ENCODE measurements at places on chromosomes 6 and 20. TPM values are rescaled to one million over a fixed set of nuclear protein-coding genes. Genes with fewer than 3 reads are reported as not detected.
A peak's percentile ranks its signal among the peaks of the same experiment; 100 is the strongest.

Gene OR2H2
- total RNA-seq, result not detected

Gene OTOR
- not detected for total RNA-seq

Gene OR2B6
- not detected for total RNA-seq

Gene ZNF311
- total RNA-seq, result not detected

Gene HRH3
- total RNA-seq, result 0.15 TPM

Gene SHLD1
- 8.2 TPM for total RNA-seq

Gene TRIM15
- total RNA-seq, result 0.08 TPM

Gene TMEM217
- 0.73 TPM for total RNA-seq

Gene SLC17A9
- 2.1 TPM for total RNA-seq

GRCh38 chr6:156474507-156475120 lies 302.6 kb upstream of the ARID1B start:
- H3K4me3 ChIP-seq, result no peak overlapping the region
- no peaks in the 10 kb centered on the region for H3K27me3 ChIP-seq

DNA sequence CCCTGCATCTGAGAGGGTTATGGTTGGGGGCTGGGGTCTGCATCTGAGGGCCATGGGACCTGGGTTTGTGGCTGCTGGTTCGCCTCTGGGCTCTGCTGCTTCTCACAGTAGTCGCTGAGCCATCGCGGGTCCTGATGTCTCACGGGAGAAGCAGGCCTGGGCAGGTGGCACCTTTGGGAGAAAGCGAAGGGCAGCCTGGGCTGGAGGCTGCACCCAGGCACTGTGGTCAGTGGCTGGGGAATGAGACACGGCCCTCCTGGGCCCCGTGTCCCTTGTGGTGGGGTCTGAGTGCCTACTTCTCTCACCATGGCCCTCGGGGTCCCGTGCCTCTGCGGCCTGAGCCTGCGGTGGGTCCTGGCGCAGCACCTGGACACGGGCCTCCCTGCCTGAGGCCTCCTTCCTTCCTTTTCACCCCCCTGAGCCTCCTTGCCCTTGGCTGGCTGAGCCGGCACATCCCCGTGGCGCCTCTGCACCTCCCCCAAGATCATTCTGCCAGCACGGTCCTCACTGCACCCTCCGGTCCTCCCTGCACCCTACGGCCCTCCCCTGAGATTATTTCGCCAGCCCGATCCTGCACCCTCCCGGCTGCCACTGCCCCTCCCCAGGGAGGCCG lies 206.0 kb downstream of the ERMARD start:
- H3K36me3 ChIP-seq, result no peaks in the 10 kb centered on the region
- H3K27me3 ChIP-seq, result 0 out of 2 replicates have a peak, but pooled peaks cover 2% of the 10 kb centered on the region
- H3K4me3 ChIP-seq, result no peak overlapping the region
- DNase-seq, result no peak
- H3K27ac ChIP-seq, result no peak overlapping the region

GRCh38 chr20:13219327-13220193 lies 1.5 kb upstream of the ISM1 start:
- no peak for DNase-seq
- H3K27ac ChIP-seq, result no peak overlapping the region
- H3K36me3 ChIP-seq, result no peaks in the 10 kb centered on the region
- H3K4me3 ChIP-seq, result no peak overlapping the region

DNA sequence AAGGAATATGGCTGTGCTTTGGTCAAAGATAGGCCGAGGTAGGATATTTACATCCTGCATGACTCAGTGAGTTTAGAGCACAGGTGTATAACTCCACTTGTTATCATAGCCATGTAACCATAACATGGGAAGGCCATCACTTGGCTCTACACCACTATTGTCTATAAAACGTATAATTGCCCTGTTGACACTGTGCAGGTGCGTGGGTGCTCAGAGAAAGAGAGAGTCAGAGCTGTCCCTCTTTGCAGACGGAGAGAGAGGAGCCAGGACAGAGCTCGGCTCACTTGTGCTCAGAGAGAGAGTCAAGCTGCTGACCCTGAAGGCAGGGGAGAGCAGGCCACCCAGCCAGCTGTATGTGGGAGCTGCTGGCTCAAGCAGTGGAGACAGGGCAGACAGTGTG lies 46.0 kb downstream of the OR2B6 start:
- H3K36me3 ChIP-seq, result no peaks in the 10 kb centered on the region
- H3K27me3 ChIP-seq, result no peaks in the 10 kb centered on the region

DNA sequence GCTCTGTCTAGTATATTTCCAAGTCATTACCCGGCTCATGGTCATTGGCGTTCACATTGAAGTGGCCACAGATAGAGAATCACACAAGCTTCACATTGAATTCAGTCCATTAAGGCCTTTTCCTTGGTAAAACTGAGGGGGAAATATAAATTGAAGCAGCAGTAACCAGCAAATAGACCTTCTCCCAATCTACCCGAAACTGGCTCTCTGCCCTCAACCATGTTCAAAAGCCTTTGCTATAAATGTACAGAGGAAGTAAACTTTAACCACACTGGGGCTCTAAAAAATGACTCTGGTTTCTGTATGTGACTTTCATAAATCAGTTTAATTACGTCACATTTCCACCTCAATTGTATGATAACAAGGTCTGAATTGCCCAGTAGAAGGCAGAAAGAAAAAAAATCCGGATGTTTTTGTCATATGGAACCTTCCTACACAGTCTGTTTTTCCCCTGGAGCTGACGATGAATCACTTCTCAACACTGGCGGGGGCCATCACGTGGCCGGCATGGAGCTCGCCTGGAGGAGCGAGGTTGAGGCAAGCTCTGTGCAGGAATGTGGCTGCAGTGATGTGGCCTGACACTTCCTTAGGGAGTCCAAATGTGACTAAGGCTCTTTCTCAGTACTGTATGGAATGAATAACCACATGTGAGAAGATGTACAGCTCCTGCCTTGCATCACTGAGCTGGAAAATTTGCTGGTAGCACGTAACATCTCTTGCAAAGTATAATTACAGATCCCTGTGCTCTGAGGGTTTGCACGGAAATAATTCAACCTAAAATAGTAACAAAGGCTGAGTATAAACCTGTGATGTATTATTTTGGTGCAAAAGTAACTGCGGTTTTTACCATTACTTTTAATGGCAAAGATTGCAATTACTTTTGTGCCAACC lies 58.6 kb upstream of the SNX9 start:
- H3K4me3 ChIP-seq, result peak overlapping the region; percentile 20
- H3K27me3 ChIP-seq, result no peaks in the 10 kb centered on the region
- H3K27ac ChIP-seq, result no peak overlapping the region

GRCh38 chr6:148771212-148771601 lies 24.4 kb downstream of the UST start:
- H3K27me3 ChIP-seq, result no peaks in the 10 kb centered on the region
- no peak overlapping the region for H3K27ac ChIP-seq
- no peaks in the 10 kb centered on the region for H3K4me1 ChIP-seq

DNA sequence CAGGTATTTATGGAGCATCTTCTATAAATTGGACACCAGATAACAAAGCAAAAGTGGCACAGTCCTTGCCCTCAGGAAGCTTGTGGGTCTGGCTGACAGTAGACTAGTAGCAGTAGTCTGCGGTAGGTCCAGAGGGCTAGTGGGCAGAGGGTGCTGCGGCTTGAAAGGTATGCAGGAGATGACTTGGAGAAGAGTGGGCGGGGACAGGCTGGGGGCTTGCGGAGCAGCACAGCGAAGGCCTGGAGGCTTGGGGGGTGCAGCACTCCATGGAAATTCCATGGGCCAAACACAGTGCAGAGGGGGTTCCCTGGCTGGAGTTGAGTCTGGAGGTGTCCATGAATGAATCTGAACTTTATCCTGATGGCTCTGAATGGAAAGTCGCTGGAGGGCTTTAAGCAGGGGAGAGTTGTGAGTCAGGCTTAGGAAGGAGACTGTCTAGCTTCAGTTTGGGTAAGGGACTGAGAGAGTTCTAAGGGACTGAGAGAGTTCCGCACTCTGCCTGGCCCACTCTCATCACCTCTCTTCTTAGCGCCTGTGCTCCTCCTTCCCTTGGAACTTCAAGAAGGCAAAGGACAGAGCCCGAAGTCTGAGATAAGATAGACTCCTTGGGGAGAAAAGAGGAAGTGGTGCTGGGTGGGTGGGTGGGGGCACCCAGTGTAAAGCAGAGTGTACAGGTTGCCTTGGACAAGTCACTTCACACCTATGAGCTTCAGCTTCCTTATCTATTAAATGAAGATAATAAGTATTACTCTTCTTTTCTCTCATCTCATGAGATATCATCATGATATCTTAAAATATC lies 8.8 kb downstream of the PKIG start:
- H3K4me1 ChIP-seq, result no peaks in the 10 kb centered on the region
- no peaks in the 10 kb centered on the region for H3K27me3 ChIP-seq
- H3K36me3 ChIP-seq, result no peaks in the 10 kb centered on the region
- no peak for DNase-seq

GRCh38 chr6:127186889-127187288 lies 68.4 kb downstream of the RSPO3 start:
- H3K27me3 ChIP-seq, result no peaks in the 10 kb centered on the region
- H3K27ac ChIP-seq, result no peak overlapping the region
- DNase-seq, result peak; percentile 79

DNA sequence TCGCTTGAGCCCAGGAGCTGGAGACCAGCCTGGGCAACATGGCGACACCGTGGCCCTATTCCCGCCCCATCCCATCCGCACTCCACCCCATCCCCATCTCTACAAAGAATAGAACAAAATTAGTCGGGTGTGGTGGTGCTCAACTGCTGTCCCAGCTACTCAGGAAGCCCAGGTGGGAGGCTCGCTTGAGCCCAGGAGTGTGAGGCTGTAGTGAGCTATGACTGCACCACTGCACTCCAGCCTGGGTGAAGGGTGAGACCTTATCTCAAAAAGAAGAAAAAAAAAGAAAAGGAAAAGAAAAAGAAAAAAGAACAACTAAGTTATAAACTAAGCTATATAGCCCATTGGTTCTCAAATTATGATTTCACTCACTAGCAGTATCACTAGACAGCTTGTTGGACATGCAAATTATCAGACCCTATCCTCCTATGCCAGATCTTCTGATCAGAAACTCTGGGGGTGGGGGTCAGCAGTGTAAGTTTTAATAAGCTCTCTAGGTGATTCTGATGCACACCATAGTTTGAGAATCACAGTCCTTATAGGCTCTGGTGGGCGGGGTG lies 491 bp upstream of the ITCH start:
- H3K4me1 ChIP-seq, result peaks cover 5% of the 10 kb centered on the region
- H3K27ac ChIP-seq, result no peak overlapping the region
- no peak for DNase-seq
- peak overlapping the region; percentile 80 for H3K4me3 ChIP-seq

GRCh38 chr6:95658886-95659285 lies 81.6 kb downstream of the MANEA start:
- H3K27ac ChIP-seq, result no peak overlapping the region
- DNase-seq, result no peak
- H3K27me3 ChIP-seq, result no peaks in the 10 kb centered on the region
- no peak overlapping the region for H3K4me3 ChIP-seq
- no peaks in the 10 kb centered on the region for H3K36me3 ChIP-seq

GRCh38 chr6:139927236-139927635 lies 552.8 kb upstream of the CITED2 start:
- H3K4me1 ChIP-seq, result peaks cover 19% of the 10 kb centered on the region
- no peak overlapping the region for H3K4me3 ChIP-seq
- H3K36me3 ChIP-seq, result no peaks in the 10 kb centered on the region
- no peak for DNase-seq
- H3K27ac ChIP-seq, result no peak overlapping the region
- no peaks in the 10 kb centered on the region for H3K27me3 ChIP-seq

DNA sequence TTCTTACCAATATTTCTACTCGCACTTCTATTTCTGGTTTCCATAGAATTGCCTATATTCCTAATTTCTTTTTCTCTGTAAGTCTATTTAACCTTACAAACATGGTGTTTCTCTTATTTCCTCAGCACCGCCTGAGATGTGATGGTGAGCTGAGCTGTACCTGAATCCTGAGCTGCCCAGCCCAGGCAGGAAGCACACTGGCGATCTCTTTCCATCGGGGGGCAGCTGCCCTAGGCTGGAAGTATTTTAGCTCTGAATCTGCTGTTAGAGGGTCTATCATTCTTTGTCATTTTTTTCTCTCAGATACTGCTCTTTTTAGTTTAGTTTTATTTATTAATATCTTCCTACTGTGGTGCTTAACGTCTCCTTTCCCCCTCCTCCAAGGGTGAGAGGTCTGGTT lies 173.4 kb upstream of the SLC35B3 start:
- no peak overlapping the region for H3K27ac ChIP-seq
- DNase-seq, result no peak
- H3K4me3 ChIP-seq, result no peak overlapping the region
- no peaks in the 10 kb centered on the region for H3K27me3 ChIP-seq

GRCh38 chr6:26743157-26743821 lies 83.7 kb upstream of the ZNF322 start:
- H3K27me3 ChIP-seq, result no peaks in the 10 kb centered on the region
- DNase-seq, result no peak
- H3K4me3 ChIP-seq, result no peak overlapping the region
- H3K36me3 ChIP-seq, result no peaks in the 10 kb centered on the region
- no peaks in the 10 kb centered on the region for H3K4me1 ChIP-seq

GRCh38 chr20:21498195-21498594 lies 15.7 kb downstream of the NKX2-2 start:
- no peaks in the 10 kb centered on the region for H3K36me3 ChIP-seq
- no peak overlapping the region for H3K4me3 ChIP-seq
- DNase-seq, result no peak
- H3K4me1 ChIP-seq, result no peaks in the 10 kb centered on the region
- H3K27ac ChIP-seq, result no peak overlapping the region
- no peaks in the 10 kb centered on the region for H3K27me3 ChIP-seq

GRCh38 chr6:35476004-35476403 lies 7.8 kb downstream of the RPL10A start:
- H3K27ac ChIP-seq, result no peak overlapping the region
- H3K27me3 ChIP-seq, result no peaks in the 10 kb centered on the region
- peaks cover 29% of the 10 kb centered on the region for H3K36me3 ChIP-seq
- DNase-seq, result no peak
- H3K4me3 ChIP-seq, result no peak overlapping the region

GRCh38 chr20:62499758-62500236 lies 24.0 kb upstream of the GATA5 start:
- no peak overlapping the region for H3K4me3 ChIP-seq
- peaks cover 4% of the 10 kb centered on the region for H3K27me3 ChIP-seq
- H3K4me1 ChIP-seq, result peaks cover 8% of the 10 kb centered on the region
- peak; percentile 47 for DNase-seq

DNA sequence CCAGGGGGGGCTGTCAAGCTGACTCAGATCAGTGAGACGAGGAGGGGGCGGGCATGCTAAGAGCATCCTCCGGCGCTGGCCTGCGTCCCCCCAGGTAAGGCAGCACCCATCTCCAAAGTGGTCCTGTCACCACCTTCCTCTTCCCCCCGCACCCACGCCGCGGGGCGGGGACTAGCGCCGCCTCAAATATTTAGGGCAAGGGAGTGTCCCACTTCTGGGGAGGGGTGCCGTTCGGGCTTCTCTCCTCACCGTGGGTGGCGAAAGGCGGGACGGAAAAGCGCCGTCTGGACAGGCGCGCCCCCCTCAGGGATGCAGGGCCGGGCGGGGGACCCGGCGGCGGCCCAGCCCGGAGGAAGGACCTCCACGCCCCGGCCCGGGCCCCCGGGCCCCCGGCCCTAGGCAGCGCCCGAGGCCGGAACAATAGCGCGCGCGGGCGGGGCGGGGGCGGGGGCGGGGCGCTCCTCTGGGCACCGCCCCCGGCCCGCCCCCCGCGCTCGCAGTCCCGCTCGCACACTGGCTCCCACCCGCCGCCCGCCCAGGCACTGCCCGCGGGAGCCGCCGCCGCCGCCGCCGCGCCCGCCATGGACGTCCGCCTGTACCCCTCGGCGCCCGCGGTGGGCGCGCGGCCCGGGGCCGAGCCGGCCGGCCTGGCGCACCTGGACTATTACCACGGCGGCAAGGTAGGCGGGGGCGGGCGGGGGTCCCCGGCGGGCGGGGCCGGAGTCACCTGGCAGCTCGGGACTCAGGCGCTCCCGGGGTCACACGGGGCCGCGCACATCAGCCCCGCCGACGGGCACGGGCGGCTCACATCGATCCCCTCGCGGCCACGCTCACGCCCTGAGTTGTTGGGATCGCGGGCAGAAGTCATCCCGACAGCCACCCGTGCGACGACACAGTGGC lies at the start of gene TOX2:
TSS of gene TOX2 (plus strand) at position 542 of the 900 bp plus-strand sequence. CDS start at position 582, 40 bp downstream.
- no peak within 1 kb of the TSS for H3K27ac ChIP-seq
- no peaks in the 10 kb centered on the region for H3K4me1 ChIP-seq
- DNase-seq, result peak; percentile 74
- H3K4me3 ChIP-seq, result peak within 1 kb of the TSS; percentile 65

Data from SJCRH30 (cell line).